Ammon's horn (tissue), 1 donor: ENCODE measurements at places on chromosomes 1 and 21.

- no peak for DNase-seq
Measured at GRCh38 chr1:183237046-183237445, 51.0 kb downstream of the LAMC2 start.

DNA sequence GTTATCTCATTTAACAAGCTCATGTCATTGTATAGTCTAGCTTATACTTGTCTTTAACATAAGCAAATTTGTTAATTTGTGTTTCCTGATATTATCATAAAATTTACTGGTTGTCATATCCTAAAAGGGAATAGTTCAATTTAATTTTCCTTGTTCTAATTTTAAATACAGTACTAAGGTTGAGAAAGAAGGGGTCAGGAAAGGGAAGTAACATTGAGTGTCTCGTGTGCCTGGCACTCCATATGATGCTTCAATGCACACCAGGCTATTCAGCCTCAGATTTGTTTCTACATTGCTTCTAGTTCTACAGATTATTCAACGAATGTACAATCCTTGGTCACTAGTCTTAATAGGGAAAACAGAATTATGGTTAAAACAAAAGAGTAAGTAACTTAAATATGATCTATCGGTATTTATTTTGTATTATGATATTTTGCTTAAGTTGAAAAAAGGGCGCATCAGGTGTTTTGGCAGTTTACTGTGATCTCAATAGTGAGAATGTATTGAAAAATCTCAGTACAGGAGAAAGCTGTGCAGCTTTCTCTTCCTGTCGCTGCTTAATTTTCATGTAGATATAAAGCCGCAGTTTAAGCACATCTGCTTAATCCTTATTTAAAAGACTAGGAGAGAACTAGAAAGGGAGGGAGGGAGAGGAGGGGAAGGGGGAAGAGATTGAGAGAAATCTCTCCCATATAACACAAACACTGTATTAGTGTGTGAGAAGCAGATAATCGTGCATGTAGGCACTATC lies 13.0 kb downstream of the PTPRC start:
- no peak for DNase-seq

DNA sequence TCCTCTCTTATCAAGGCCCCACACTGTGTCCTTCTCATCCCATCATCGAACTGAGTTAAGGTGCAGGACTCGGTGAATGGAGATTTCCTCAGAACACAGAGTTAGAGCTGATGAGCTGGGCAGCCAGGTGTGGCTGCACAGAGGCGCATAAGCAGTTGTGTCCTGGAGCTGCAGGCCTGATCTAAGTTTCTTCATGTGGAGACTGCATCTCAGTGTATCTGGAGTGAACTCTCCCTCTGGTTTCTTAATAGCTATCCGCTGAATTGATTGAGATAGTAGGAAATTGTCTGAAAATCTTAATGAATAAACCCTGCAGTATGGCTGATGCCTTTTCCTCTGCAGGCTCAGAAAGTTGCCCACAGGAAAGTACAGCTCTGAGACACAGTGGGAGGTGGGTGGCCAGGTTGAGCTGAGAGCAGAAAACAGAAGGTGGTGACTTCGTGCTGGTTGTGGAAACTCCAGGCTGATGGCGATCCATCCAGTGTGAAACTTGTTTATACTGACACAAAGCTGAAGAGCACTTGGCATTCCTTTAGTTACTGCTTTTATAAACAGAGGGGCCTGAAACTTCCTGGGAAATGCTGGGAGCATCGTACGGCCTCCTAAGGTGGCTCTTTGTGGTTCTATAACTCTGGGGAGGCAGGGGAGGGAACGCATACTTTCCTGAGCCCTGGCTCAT lies 67.4 kb upstream of the F3 start:
- DNase-seq, result no peak

- DNase-seq, result no peak
Measured at GRCh38 chr1:203796236-203796605, 798 bp downstream of the ZBED6 start.

- DNase-seq, result peak; percentile 43
Measured at GRCh38 chr1:185694081-185694480, 40.1 kb upstream of the HMCN1 start.

DNA sequence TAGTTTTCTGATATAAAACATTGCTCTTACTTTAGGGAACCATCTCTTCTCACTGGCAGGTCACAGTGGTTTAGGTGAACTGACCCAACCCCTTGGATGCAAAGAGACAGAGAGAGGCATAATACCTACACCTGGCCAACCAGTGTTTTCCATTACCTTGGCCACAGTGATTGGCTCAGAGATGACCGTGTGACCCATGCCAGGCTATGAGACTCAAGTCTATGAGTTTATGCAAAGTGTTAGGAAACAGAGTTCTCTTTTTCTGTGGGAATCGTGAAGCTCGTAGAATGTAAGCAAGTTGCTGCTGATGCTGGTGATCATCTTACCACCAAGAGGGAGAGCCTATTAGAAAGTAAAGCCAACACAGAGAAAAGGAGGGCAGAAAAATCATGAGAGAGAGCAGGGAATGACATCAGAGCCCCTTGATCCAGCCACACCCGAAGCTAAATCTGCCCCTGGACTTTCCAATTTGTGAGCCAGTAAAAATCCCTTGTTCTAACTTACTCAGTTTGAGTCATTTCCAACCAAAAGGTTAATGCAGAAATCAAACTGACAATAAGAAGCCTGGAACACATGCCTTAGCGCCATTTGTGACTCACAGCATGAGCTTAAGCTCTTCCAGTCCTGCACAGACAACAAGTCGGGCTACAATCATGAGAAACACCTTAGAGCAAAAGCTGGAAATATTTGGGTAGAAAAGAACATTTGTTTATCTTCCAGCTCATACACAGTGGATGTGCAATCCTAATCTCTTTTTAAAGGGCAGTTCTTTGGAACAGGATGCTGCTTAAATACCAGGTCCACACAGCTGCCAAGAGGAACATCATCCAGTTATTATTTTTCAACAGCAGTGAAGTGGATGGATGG lies 81.3 kb upstream of the KAZN start:
- DNase-seq, result no peak

- no peak for DNase-seq
Measured at GRCh38 chr21:44954281-44954771, 14.5 kb downstream of the SLX9 start.

DNA sequence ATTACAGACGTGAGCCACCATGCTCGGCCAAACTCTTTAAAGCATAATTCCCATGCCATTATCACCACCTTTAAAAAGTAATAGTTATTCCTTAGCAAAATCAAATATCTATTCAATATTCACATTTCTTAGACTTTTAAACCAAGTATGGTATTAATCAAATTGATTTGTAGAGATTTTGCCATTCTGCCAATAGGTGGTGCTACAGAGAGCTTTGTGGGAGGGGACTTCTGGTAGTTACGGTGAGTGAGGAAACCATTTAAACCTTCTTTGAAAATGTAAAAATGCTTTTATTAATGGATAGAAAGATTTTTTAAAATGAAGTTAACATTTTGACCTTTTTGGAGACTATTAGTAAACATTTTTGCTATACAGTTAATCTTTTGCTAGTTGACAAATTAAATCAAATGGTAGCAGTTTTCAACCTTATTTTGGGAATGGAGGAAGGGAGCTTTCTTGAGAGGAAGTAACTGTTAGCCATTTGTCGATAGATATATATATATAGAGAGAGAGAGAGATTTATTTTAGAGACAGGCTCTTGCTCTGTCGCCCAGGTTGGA lies 19.3 kb downstream of the IARS2 start:
- no peak for DNase-seq

- DNase-seq, result no peak
Measured at GRCh38 chr1:13703558-13704490, 3.8 kb downstream of the PRDM2 start.

DNA sequence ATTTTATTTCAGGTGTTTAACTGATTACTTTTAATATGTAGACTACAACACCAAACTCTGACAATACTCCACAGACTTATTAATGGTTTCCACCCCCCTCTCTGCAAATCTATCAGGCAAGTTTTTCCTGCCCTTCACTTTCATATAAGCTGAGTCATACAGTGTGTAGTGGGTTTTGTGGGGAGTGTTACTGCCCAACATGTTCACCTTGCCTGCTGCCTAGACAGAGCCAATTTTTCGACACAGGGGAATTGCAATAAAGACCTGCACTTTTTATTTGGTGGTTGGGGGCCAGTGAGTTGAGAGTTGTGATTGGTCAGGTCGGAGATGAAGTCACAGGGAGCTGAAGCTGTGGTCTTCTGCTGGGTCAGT lies 119.7 kb downstream of the PPIAL4G start:
- DNase-seq, result no peak

DNA sequence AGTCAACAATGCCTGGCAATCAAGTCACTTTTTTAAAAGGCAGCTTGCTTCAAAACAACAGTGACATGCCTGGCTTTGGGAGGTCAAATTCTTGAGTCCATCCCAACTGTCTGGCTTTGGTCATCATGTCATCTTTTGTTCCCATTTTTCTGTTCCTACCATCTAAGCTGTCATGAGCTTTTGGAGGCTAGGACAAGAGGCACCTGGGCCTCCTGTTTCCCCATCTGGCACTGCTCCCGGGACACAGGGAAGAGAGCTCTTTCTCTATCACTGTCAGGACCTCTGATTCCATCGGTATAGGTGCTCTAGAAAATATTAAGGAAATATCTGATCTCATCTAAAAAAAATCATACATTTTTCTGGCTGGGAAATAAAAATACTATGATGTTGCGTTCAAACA lies 156.3 kb downstream of the CLIC6 start:
- DNase-seq, result no peak

- DNase-seq, result peak; percentile 75
Measured at GRCh38 chr1:202154766-202155477, 5.5 kb downstream of the PTPN7 start.

GRCh38 chr1:12634696-12635202 lies 9.1 kb upstream of the AADACL4 start:
- DNase-seq, result no peak

- DNase-seq, result no peak
Measured at GRCh38 chr1:206136241-206136640, 19.1 kb upstream of the AVPR1B start.

DNA sequence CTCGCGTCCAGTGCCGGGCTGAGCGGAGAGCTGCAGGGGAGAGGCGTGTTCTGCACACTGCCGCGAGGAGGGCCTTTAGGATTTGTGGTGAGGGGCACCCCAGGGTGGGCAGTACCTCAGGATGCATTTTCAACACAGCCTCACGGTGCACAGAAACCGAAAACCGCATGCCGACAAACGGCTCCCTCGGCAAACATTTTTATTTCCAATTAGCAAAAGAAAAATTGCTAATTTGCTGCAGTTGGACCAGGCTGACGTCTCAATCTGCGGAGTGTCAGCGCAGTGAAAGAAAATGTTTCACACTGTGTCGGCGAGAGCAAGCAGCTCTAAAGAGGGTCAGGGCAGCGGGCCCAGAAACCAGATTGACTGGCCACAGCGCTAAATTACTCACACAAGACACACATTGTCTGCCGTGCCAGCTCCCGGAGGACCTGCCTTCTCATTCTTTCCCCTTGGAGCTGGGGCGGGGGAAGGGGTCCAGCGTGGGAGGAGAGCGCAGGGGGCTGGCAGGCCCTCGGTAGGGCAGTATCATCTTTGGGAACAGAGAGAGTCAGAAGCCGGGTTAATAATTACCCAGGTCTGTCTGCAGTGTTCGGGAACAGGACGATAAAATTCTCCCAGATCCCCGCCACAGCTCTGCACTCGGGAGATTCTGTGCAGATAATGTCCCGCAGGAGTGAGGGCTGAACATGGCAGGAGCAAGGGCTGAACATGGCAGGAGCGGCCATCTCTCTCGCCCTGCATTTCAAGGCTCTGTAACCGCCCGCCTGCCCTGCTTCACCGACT lies 150.2 kb downstream of the PRDM16 start:
- DNase-seq, result peak; percentile 96

GRCh38 chr1:30049748-30050296 lies 673.6 kb downstream of the MATN1 start:
- no peak for DNase-seq

DNA sequence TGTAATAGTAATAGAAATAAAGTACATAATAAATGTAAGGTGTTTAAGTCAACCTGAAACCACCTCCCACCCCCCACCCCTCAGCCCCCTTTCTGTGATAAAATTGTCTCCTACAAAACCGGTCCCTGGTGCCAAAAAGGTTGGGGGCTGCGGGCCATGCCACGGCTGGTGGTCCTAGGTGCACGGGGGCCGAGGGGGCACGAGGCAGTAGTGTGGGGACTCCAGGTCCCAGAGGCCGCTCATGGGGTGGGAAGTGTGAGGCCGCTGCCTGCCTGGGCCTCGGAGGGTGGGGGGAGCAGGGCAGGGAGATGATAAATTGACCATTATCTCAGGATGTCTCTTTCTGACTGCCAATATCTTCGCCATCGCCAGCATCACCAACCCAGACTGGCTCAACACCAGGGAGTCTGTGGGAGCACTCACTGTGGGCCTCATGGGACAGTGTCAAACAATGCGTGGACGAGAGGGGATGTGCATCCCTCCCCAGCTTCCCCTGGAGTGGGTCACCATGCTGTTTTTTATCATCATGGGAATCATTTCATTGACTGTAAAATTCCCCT lies 6.5 kb downstream of the ZBTB17 start:
- DNase-seq, result no peak

DNA sequence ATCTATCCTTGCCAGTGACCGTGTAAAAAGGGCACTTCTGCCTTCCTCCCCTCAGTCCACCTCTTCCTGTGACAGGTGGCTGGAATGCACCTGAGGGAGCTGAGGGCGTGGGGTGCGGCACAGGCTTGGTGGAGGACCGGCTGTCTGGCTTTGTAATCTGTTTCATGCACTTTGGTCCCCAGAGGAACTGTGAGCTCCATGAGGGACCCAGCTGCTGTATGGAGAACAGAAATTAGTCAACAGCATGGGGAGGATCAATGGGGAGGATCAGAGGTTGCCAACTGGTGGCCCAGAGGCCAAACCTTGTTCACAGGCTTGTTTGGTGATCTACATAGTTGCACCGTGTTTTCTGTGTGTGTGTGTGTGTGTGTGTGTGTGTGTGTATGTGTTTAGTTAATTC lies 19.0 kb upstream of the LUZP1 start:
- no peak for DNase-seq

GRCh38 chr21:28016571-28016970 lies 976.1 kb downstream of the LTN1 start:
- no peak for DNase-seq

GRCh38 chr1:154628121-154628405 lies 20.1 kb upstream of the ADAR start:
- no peak for DNase-seq

GRCh38 chr1:235979716-235980333 lies 85.1 kb downstream of the NID1 start:
- DNase-seq, result peak; percentile 33

DNA sequence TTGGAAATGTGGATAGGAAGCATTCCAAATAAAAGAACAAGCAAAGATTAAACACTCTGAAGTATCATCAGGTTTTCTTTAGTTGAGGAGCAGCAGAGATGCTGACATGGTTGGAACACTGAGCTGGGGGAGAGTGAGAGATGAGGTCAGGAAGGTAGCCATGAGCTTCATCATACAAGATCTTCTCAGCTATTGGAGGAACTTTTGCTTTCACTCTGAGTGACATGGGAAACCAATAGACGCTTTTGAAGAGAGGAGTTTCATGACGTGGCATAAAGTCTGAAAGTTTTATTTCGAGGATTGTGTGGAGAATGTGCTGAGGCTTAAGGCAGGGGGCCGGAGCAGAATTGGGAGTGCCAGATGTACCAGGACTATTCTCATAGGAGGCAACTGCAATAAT lies 616.2 kb upstream of the CAMK1G start:
- DNase-seq, result no peak
